Effector CD4-positive, alpha-beta T cell (primary cell): ENCODE measurements at places on chromosomes 2 and 18.

DNA sequence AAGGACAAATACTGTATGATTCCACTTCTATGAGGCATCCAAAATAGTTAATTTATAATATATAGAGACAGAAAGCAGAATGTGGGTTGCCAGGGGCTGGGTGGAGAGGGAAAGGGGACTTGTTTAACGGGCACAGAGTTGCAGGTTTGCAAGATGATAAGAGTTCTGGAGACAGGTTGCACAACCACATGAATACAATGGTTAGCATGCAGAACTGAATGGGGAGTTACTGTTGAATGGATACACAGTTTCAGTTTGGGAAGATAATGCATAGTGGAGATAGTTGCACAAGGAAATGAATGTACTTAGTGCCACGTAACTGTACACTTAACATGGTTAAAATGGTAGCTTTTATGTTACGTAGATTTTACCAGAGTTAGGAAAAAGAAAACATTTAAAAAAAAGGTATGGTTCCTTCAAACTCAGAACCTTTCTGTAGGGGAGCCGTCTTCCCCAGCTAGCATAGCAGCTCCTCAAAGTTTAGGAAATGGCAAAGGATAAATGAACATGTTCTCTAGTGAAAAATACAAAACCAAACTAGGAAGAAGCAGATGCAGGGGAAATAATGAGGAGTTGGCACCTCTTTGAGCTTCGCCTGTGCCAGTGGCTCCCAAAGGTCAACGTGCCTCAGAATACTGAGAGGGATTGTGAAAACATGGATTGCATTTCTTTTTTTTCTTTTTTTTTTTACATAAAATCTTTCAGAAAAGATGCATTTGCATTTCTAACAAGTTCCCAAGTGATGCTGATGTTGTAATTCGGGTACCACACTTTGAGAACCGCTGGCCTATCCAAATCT lies 95.2 kb downstream of the ZCCHC2 start:
- no peak for DNase-seq

GRCh38 chr2:133667085-133667484 lies 98.8 kb upstream of the NCKAP5 start:
- DNase-seq: no peak

GRCh38 chr2:230677201-230677946 lies 35.3 kb upstream of the CAB39 start:
- DNase-seq: no peak

GRCh38 chr2:109560265-109560664 lies 53.5 kb downstream of the SEPTIN10 start:
- DNase-seq: no peak

DNA sequence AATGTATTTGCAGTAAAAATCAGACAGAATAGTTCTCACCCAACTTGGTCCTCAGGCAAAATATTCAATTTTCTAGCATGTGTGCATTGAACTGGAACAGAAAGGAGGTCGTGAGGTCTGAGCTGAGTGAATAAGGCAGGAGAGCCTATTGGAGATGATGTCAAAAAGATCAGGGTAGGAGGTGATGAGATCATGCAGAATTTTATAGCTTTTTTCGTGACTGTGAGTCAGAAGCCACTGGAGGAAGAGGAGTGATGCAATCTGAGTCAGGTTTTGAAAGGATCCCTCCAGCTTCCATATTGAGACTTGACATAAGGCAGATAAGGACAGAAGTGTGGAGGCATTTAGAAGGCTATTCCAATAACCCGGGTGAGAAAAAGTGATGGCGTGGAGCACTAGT lies 299.5 kb upstream of the SOX11 start:
- DNase-seq: no peak

GRCh38 chr2:59655809-59656208 lies 897.6 kb downstream of the BCL11A start:
- no peak for DNase-seq

GRCh38 chr2:86283411-86284030 lies 53.9 kb downstream of the REEP1 start:
- no peak for DNase-seq
